ENCODE measurements at places on chromosomes 16 and 17.

DNA sequence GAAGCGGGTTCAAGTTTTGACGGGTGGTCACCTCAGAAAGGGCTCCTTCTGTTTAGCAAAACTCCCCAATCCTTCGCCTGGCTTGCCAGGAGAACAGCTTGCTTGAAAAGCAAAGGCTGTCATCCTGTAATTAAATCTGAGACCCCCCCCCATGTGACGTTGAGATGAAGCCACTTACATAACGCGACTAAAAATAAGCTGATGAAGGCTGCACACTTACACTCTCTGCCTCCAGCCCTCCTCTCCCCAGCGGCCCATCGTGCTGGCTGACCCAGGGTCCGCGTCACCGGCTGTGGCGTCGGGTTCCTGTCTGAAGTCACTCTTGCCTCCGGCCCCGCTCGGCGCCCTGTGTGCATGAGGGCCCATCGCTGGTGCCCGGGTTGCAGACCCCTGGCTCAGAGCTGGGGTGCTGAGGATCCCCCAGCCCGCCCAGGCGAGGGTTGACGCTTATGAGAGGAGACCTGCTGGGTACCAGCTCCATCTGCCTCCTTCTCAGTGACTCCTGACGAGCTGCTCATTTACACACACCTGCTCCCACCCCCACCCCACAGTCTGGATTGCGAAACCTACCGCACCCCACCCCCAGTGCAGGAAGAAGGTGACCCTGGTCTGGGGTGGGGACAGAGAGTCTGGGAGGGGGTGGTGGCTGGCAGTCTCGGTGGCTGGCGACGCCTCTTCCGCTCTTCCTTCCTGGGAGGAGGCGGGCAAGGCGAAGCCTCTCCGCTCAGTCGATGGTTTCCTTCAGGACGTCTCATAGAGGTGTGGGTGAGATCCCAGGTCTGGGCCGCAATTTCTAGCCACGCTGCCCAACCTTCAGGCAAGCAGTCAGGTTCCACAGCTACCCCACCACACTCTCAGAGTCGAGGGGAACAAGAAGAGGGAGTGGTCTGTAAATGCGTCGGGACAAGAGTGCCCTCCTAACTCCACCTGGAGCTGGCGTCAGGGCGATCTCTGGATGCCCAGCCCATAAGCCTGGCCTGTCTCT is 3.1 kb upstream of the BAIAP2 start:
- DNase-seq = no peak

GRCh38 chr17:80671039-80671824 is 126.6 kb downstream of the RPTOR start:
- no peak for DNase-seq

DNA sequence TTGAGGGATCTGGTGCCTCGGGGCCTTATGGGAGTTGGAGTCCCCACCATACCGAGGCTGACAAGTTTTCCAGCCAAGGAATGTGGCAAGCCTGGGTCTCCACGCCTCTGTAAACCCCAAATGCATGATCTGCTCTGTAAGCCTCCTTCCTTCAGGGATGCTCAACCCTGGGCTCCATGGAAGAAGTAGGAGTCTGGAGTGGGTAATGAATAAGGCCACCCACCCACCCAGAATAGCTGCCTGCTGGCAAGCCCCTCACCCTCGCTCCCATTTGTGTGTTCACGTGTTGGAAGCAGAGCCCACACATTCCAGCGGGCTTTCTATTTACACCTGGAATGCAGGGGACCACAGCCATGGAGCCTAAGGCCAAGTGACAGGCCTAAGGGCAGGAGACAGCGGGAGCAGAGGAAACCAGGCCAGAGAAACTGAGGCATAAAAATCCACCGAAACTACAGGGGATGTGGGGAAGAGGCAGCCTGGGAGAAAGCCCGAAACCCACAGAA is 4.4 kb downstream of the DLG4 start:
- DNase-seq = no peak

DNA sequence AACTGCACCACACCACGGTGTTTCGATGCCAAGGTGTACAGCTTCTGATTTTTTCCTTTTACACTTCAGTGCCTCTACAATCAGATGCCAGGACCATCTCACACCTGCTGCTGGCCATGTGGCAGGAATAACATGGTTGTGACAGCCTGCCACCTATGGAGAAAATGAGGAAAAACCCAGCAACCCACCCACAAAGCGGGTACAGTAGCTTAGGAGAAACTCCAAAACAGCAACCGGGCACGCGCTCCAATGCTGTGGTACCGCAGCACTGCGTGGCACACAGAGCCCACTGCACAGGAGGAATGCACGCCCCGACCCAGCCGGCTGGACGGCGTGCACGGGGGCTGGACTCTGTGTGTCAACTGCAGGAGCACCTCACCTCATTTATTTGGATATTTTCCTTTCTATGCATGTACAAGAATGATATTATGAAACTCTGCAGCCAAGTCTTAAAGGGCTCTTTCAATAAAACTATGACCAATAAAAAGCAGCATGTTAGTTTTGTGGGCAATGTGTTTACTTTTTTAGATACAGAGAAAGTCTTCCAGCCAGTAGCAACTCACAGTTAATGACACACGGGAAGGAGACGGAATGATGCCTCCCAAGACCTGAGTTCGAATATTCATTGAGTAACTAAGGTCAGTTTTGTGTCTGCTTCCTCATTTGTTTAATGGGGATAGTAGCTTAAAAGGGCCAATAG is 45.9 kb downstream of the MAP1LC3B start:
- no peak for DNase-seq

All from SK-N-MC (cell line).